ENCODE measurements at places on chromosomes 16 and 17.

- DNase-seq = no peak
Observed at GRCh38 chr16:50925758-50926357, 184.0 kb downstream of the CYLD start.

- no peak for DNase-seq
Observed at GRCh38 chr16:50390914-50391716, 22.3 kb upstream of the BRD7 start.

DNA sequence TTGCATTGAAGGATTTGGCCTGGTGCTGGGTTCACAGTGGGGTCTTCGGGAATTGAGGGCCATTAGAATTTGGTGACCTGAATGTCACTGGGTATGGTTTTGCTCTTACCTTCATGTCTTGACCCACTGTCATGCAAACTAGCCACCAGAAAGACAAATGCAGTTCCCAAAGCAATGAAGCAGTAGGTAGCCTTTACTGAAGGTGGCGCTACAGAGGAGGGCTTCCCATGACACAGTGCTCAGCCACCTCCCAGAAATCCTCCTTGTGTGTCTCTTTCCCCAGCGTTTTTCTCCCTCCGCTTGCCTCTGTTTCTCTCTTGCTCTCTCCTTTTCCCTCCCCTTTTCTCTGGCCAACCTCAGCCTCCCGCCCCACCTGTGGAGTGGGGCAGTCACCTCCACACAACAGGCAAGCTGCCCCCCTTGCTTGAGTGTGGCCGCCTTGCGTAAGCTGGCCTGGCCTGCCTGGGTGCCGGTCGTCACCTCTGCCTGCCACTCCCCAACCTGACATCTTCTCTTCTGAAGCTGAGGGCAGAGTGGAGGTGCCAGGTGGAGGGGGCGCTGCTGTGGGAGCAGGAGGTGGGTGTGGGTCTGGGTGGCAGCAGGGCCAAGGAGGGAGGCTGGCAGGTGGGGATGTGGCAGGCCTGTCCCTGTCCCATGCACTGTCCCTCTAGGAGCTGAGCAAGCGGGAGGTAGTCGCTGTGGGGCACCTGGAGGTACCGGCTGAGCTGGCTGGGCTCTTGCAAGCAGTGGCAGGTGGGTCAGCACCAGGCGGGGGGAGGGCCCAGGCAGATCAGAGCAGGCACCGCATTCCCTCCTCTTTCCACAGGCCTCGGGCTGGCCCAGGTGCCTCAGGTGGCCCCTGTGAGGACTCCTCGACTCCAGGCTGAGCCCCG lies 34.7 kb downstream of the MYO15A start:
- DNase-seq = no peak

- no peak for DNase-seq
Observed at GRCh38 chr16:86527366-86527765, 17.0 kb downstream of the FOXF1 start.

GRCh38 chr16:89623511-89624261 lies 10.2 kb downstream of the DPEP1 start:
- no peak for DNase-seq

Measured in activated naive CD4-positive, alpha-beta T cell treated with anti-CD3 and anti-CD28 coated beads, Interleukin-2, amount 50 U/mL, for 72 hours (primary cell).